ENCODE measurements at places on chromosomes 11 and 22. TPM values are rescaled to one million over a fixed set of nuclear protein-coding genes. Genes with fewer than 3 reads are reported as not detected.

The CYB5R3 gene
- 44.1 TPM for total RNA-seq

The CARD18 gene
- total RNA-seq, result not detected

The CDPF1 gene
- 11.5 TPM for total RNA-seq

- H3K36me3 ChIP-seq, result no peaks in the 10 kb centered on the region
- H3K27ac ChIP-seq, result no peak overlapping the region
- H3K4me1 ChIP-seq, result no peaks in the 10 kb centered on the region
- H3K4me3 ChIP-seq, result no peak overlapping the region
- peak; percentile 0 for DNase-seq
Measured at GRCh38 chr11:97815667-97816066, 1205.1 kb upstream of the CNTN5 start.

DNA sequence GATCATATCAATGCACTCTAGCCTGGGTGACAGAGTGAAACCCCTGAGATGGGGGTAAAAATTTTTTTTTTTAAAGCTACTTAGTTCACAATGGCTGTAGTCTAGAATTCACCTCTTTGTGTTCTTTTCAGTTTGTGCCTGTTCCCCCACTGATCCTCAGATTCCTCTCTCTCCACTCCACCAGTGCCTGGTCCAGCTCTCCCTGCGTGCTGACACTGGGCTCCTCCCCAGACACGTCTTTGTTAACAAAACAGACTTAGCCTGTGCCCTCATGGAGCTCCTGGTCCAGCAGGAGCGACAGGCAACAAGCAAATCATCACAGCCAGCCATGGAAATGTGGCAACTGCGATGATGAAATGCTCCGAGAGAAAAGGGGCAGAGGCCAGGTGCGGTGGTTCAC lies 34.0 kb downstream of the IFT27 start:
- no peaks in the 10 kb centered on the region for H3K36me3 ChIP-seq
- H3K4me3 ChIP-seq, result no peak overlapping the region
- no peak for DNase-seq
- no peak overlapping the region for H3K27ac ChIP-seq
- peaks cover 36% of the 10 kb centered on the region for H3K27me3 ChIP-seq

GRCh38 chr11:86606270-86606835 lies 66.1 kb downstream of the ME3 start:
- H3K27me3 ChIP-seq, result no peaks in the 10 kb centered on the region
- no peak overlapping the region for H3K4me3 ChIP-seq
- no peaks in the 10 kb centered on the region for H3K36me3 ChIP-seq
- H3K4me1 ChIP-seq, result peaks cover 5% of the 10 kb centered on the region
- no peak for DNase-seq

DNA sequence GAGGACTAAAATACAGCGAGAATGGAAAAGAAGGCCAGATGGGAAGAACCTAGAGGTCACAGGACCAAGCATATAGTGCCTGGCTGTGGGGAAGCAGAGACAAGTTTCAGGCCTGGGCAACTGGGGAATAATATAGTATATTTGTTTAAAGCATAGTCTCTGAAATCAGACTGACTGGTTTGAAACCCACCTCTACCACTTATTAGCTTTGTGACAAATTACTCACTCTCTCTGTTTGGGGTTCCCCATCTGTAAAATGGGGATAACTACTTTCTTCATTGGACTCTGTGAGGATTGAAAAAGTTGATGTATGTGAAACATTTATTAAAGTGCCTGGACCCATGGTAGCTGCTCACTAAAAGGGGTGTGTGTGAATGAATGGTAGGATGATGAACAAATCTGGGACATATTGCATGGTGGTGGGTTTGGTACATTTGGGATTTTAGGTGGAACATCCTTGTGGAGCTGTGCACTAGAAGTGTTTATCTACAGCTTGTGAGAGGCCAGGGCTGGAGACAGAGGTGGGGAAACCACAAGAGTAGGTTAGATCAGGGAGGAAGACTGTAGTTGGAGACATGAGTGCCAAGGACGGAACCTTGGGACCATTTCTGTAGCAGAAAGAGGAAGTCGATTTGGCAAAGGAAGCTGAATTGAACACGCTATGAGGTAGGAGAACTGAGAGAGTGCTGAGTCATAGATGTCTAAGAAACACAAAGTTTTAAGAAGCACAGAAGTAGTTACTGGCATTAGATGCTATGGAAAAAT lies 52.6 kb downstream of the SWAP70 start:
- peaks cover 7% of the 10 kb centered on the region for H3K36me3 ChIP-seq
- peak overlapping the region; percentile 15 for H3K27ac ChIP-seq
- no peak overlapping the region for H3K4me3 ChIP-seq

DNA sequence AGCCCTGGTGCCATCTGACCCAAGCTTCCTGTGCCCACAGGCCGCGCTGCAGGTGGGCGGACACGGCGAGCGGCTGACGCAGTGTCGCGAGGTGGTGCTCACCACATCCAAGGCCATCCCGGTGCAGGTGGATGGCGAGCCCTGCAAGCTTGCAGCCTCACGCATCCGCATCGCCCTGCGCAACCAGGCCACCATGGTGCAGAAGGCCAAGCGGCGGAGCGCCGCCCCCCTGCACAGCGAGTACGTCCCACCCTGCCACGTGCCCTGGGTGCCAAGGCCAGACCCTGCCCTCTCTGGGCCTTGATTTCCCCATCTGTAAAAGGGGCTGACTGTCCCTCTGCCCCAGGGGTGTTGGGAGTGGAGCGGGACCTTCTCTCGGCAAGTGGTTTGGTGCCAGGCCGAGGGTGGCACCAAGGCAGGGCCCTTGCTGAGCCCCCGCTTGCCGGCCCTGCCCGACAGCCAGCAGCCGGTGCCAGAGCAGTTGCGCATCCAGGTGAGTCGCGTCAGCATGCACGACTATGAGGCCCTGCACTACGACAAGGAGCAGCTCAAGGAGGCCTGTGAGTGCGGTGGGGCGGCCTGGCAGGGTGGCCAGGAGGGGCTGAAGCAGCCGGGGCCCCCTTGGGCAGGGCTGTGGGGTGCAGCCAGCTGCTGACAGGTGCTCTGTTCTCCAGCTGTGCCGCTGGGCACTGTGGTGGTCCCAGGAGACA lies 5.9 kb upstream of the MDK start:
- peaks cover 30% of the 10 kb centered on the region for H3K36me3 ChIP-seq
- no peak overlapping the region for H3K27ac ChIP-seq
- no peak overlapping the region for H3K4me3 ChIP-seq
- no peaks in the 10 kb centered on the region for H3K27me3 ChIP-seq
- H3K4me1 ChIP-seq, result peaks cover 1% of the 10 kb centered on the region
- no peak for DNase-seq

DNA sequence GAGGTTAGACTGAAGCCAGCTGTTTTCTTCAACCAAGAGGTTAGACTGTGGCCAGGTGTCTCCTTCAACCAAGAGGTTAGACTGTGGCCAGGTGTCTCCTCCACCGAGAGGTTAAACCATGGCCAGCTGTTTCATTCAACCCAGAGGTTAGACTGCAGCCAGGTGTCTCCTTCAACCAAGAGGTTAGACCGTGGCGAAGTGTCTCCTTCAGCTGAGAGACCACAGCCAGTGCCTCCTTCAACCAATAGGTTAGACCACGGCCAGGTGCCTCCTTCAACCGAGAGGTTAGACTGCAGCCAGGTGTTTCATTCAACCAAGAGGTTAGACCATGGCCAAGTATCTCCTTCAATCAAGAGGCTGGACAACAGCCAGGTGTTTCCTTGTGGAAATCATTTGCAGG lies 498.1 kb downstream of the TBC1D22A start:
- H3K4me1 ChIP-seq, result no peaks in the 10 kb centered on the region
- no peak for DNase-seq
